ENCODE measurements at places on chromosomes 2 and 18.

GRCh38 chr2:216339456-216340279, 32.6 kb downstream of the MARCHF4 start:
- H3K27ac ChIP-seq: peak overlapping the region; percentile 57
- no peaks in the 10 kb centered on the region for H3K27me3 ChIP-seq
- no peaks in the 10 kb centered on the region for H3K36me3 ChIP-seq
- H3K4me3 ChIP-seq: no peak overlapping the region
- DNase-seq: peak; percentile 92

- DNase-seq: no peak
- no peak overlapping the region for H3K27ac ChIP-seq
- no peaks in the 10 kb centered on the region for H3K36me3 ChIP-seq
- no peaks in the 10 kb centered on the region for H3K27me3 ChIP-seq
- no peak overlapping the region for H3K4me3 ChIP-seq
- peaks cover 10% of the 10 kb centered on the region for H3K4me1 ChIP-seq
Measured at GRCh38 chr18:37162551-37162950, 333.6 kb downstream of the KIAA1328 start.

DNA sequence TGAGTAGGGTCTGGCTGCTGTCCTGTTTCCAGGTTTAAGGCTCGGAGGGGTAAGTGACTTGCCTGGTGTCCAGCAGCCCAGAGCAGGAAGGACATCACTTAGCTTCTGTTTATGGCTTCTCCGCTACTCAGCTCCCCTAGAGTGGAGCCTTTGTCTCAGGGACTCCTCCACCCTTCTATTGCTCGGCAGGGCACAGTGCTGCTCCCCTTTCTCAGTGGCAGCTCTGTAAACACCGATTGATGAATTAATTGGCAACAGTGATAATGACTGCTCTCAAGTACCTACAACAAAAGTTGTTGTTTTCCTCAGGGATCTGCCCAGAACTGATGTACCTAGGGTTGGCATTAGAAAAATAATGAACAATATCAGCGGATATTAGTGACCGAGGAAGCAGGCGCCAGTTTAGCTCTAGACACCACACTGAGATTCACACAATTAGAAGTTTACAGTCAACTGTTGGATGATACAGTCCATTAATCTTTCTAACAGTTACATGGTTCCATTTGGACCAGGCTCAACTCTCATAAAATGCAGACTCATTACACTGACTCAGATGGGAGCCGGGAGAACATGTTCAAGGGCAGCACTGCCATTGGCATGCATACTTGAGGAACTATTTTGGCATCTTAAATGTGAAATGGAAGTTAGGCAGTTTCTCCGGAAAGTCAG, 265.7 kb downstream of the MTX2 start:
- no peak overlapping the region for H3K27ac ChIP-seq
- H3K36me3 ChIP-seq: no peaks in the 10 kb centered on the region
- no peaks in the 10 kb centered on the region for H3K4me1 ChIP-seq
- no peak overlapping the region for H3K4me3 ChIP-seq
- DNase-seq: no peak

DNA sequence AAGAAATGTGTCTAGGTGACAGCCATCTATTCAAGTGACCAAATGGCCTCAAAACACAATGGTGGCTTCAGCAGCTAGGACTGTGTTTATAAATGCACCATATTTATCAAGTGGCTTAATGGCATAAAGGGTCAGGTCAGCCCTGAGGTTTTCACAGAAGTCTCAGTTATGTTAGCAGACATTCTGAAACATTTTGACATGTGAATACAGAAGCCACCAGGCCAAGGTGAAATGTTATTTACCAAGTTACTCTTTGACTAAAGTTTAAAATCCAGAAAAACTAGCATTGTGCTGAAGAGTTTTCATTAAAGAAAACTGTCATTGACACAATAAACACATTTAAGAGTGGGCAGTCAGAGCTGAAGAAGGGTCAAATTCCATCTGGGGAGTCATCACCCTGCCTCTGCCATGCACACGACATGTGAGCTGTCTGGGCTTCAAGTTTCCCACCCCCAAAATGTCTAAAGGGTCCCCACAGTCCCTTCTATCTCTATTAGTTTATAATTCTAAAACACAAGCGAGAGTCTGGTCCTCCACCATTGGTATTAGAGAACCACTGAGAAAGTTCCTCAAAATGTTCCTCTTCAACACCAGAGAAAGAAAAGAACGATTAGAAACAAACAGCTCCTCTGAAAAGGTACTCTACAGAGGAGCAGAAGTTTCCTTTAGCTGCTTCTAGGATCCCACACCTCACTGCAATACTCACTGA, 77.5 kb upstream of the FZD5 start:
- H3K4me3 ChIP-seq: no peak overlapping the region
- no peaks in the 10 kb centered on the region for H3K36me3 ChIP-seq
- H3K27ac ChIP-seq: peak overlapping the region; percentile 33

GRCh38 chr2:98478088-98478551, 33.5 kb downstream of the INPP4A start:
- H3K27ac ChIP-seq: no peak overlapping the region
- no peaks in the 10 kb centered on the region for H3K27me3 ChIP-seq
- peaks cover 44% of the 10 kb centered on the region for H3K36me3 ChIP-seq
- H3K4me1 ChIP-seq: peaks cover 19% of the 10 kb centered on the region

DNA sequence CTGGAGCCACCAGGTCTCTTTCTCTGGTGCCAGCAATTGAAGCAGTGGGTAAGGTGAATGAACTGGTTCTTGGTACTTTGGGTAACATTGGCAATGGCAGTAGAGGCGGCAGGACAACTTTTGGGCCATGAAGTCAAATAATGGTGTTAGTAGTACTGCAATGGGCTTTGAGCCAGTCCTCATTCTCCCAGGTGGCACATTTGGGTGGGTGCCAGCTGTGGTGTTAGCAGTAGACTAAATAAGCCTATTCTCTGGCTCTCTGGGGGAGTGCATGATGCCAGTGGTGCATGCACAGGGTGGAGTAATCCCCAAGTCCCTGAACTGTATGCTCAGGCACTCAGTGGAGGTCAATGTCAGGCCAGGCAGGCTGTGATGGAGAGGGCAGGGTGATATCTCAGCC, 120.2 kb upstream of the LRRTM4 start:
- H3K27ac ChIP-seq: no peak overlapping the region
- no peaks in the 10 kb centered on the region for H3K36me3 ChIP-seq
- H3K4me3 ChIP-seq: no peak overlapping the region
- H3K4me1 ChIP-seq: no peaks in the 10 kb centered on the region
- no peaks in the 10 kb centered on the region for H3K27me3 ChIP-seq

DNA sequence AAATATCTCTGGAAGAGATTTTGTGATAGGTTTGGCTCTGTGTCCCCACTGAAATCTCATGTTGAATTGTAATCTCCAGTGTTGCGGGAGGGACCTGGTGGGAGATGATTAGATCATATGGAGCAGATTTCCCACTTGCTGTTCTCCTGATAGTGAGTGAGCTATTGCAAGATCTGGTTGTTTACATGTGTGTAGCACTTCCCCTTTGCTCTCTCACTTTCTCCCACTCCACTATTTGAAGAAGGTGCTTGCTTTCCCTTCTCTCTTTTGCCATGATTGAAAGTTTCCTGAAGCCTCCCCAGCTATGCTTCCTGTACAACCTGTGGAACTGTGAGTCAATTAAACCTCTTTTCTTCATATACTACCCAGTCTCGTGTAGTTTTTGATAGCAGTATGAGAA, 97.0 kb upstream of the FN1 start:
- H3K4me3 ChIP-seq: no peak overlapping the region
- H3K4me1 ChIP-seq: no peaks in the 10 kb centered on the region
- no peak for DNase-seq
- H3K27me3 ChIP-seq: no peaks in the 10 kb centered on the region
- H3K27ac ChIP-seq: no peak overlapping the region

GRCh38 chr2:158730621-158731140, 64.4 kb upstream of the DAPL1 start:
- no peak for DNase-seq
- no peak overlapping the region for H3K27ac ChIP-seq
- H3K4me1 ChIP-seq: no peaks in the 10 kb centered on the region
- H3K4me3 ChIP-seq: no peak overlapping the region
- H3K27me3 ChIP-seq: no peaks in the 10 kb centered on the region
- no peaks in the 10 kb centered on the region for H3K36me3 ChIP-seq
